Activated naive CD8-positive, alpha-beta T cell treated with anti-CD3 and anti-CD28 coated beads, Interleukin-2, amount 50 U/mL, for 24 hours (primary cell): ENCODE measurements at places on chromosomes 3 and 15.

DNA sequence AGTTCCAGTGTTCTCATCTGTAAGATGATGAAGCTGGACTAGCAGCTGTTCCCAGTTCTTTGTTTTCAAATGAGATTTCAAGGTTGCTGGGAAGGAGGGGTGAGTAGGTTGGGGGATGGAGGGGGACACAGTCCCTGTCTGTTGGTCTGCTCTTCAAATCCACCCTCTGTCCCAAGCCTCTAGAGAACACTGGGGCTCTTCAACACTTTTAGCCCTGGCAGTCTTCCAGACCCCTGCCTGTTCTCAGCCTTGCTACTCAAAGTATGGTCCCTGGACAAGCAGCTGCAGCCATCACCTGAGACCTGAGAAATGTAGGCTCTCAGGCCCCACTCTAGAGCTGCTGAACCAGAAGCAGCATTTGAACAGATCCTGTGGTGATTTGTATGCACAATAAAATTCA, 41.3 kb downstream of the NEK11 start:
- DNase-seq = no peak

GRCh38 chr3:140416666-140417065, 261.2 kb upstream of the TRIM42 start:
- no peak for DNase-seq

DNA sequence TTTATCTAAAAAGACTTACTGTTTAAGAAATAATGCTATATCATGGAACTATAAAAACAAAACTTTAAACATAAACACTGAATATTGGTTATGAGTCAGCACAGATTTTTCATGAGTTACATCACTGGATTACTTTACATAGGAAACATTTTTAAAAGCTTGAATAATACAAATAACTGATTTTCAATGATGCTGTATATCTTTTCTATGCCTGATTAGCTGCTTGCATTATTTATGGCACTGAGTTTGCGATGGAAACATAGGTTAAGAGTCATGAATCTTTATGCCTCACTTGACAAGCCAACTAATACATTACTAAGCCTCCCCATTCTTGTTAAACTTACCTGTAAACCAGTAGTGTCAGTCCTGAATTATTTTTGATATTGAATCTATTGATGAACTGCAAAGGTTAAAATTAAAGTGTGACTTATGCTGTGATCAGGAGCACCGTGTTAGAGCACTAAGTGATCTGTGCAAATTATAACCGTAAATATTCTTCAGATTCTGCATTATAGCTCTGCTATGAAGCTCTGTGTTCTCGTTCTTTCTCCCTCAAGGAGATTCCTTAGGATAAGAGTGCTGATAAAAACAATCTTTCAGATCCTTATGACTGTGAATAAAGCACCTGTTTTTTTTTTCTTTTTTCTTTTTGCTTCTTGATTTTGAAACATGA, 437.3 kb upstream of the BCHE start:
- DNase-seq = no peak

GRCh38 chr15:60584355-60584998, 105.5 kb upstream of the ICE2 start:
- no peak for DNase-seq

GRCh38 chr3:22495791-22496190, 707.3 kb upstream of the UBE2E2 start:
- no peak for DNase-seq
